Activated T-helper 1 cell treated with anti-CD3 and anti-CD28 coated beads, Interleukin-2, amount 50 U/mL, for 16 hours (primary cell): ENCODE measurements at places on chromosomes 6 and 20.

DNA sequence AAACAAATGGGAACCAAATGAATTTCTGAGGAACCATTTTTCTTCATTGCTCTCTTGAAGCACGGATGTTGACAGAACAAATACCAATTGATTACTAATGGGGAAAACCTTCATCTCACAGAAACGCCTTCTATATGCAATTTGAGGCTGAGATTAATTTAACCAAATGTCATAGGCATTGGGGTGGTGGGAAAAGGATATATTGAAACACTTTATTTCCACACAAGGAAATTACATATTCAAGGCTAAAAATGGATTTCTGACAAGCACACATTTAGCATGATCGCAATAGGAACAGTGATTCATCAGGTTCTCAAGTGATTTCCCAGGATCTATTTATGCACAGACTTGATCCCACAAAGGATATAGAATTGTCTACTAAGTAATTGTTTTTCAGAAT is 88.9 kb downstream of the COL12A1 start:
- DNase-seq = no peak

DNA sequence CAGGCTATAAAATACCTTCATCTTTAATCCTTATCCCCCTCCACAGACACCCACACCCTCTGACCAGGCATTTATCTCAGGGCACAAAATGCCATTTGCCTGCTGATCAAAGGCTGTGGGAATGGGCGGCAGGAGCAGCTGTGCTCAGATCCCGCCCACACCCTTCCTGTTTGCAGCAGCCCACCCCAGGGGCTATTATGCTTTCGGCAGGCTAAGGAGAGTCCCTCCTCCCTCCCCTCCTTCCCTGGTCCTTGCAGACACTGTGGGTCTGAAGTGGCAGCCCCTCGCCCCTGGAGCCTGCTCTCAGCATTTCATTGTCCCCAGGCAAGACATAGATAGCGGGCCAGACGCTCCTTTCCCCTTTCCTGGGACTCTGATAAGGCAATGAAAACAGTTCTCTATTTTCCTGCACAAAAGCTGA is 220.8 kb upstream of the HEY2 start:
- no peak for DNase-seq

DNA sequence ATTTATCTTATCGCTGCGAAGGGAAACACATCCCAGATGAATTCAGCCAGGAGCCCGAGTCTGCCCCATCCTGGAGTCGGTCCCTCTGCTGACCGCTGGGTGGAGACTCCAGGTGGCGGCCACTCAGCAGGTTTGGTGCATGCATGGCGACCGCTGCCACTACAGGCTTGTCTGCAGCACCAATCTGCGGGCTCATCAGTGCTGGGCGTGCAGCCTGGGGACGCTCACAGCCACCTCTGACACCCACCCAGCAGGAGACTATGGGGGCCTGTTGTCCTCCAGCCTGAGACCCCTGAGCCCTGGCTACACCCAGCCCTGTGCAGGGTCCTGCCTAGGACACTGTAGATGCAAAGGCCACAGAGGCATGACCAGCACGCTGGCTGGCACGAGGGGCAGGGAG is 40.5 kb upstream of the GATA5 start:
- DNase-seq = no peak

- DNase-seq = no peak
Observed at GRCh38 chr6:97401533-97401932, 118.5 kb upstream of the MMS22L start.

DNA sequence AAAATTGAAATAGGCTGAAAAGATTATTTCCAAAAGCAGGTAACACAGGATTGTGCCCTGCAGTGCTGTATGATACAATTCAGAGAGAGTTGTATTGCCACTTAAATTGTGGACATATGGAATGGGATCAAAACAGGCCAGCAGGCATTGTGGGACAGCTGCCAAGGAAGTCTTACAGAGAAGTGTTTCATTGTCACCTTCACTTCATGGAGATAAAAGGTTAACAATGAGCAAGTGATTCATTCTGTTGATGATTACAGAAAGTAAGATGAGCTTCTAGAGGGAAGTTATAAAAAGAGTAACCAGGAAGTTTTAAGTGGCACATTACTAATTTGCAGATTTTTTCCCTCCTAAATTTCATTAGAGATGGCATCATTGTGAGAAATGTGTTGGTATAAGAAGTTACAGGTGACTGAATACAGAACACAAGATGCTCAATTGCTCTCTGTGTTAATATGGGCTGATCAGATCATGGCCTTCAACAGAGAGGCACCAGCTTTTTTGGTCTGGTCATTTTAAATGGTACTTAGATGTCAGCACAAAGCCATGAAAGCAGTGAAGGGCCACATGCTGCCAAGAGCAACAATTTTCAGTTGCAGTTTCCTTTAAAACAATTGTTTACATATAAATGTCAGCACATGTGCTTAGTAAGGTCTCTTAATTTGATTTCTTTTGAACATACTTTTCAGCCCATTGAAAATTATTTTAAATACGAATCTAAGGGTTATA is 402.5 kb upstream of the FKBP1C start:
- DNase-seq = no peak

- no peak for DNase-seq
Observed at GRCh38 chr6:17385660-17386059, 7.7 kb upstream of the CAP2 start.

GRCh38 chr6:43129434-43130194 is 41.5 kb upstream of the SRF start:
- no peak for DNase-seq

GRCh38 chr6:38063973-38064372 is 244.4 kb downstream of the ZFAND3 start:
- no peak for DNase-seq

- no peak for DNase-seq
Observed at GRCh38 chr20:48751871-48752270, 75.9 kb downstream of the PREX1 start.

DNA sequence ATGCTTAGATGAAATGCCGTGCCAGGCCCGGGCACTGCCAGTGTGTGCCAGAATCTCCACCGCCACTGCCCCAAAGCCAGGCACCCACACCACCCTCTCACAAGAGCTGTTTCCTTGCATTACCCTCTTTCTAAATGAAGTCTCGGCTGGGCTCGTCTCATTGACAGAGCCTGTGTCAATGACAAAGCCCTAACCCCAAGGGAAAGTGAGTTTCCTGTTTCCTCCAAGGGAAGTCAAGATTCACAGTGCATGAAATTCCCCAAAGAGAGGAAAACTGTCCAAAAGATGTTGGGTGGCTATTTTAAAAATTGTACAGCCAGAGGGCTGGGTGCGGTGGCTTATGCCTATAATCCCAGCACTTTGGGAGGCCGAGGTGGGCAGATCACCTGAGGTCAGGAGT is 75.4 kb upstream of the AKAP12 start:
- no peak for DNase-seq

DNA sequence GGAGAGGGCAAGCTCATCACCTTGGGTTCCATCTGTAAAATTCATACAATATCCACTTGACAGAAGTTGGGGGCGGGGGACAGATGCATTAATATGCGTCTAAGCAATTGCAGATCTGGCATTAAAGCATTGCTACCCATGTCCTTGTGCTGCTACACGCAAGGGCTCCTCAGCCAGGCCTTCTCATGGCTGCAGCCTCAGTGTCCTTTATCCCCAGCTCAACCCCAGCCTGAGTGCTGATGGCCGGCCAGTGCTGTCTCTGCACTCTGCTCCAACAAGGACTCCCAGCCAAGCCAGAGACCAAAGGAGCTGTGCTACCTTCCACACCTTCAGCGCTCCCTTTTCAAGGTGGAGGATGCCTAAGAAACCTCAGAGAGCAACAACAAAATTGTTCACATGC is 188.5 kb upstream of the STXBP5 start:
- DNase-seq = no peak

DNA sequence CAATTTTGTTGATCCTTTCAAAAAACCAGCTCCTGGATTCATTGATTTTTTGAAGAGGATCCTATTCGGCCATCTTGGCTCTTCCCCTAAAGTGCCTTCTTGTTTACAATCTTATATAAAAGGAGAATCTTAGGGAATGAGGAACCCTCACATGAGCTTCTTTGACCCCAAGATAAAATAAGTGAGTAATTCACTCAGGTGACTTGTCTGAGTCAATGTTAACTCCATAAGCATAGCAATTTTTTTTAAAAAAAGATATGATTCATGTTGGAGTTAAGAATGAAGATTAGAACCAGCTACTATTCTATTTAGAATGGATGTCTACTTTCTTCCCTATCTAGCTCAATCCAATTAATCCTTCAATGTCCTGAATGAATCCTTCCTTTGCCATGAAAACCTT is 21.0 kb downstream of the WASF1 start:
- DNase-seq = no peak
